Central memory CD8-positive, alpha-beta T cell (primary cell): ENCODE measurements at places on chromosomes 3 and 15.

DNA sequence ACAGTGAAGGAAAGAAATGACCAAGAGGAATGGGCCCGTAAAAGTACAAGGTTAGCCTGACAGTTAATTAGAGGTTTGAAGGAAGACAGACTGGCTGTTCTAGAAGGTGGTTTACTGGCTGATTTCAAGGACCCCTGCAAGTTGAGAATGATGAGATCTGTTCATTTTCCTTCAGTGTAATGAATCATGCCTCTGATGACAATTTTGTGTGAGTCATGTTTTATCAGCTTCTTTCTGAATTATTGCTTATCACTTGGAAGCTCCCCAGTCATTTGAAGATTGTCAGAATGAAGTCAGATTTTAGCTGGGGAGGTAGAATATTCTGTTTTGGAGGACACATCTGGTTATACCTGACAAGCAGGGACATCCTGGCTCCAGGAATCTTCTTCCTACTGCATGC lies 50.6 kb downstream of the DRD3 start:
- no peak for DNase-seq

- no peak for DNase-seq
Measured at GRCh38 chr3:32018757-32019564, 37.4 kb downstream of the ZNF860 start.

DNA sequence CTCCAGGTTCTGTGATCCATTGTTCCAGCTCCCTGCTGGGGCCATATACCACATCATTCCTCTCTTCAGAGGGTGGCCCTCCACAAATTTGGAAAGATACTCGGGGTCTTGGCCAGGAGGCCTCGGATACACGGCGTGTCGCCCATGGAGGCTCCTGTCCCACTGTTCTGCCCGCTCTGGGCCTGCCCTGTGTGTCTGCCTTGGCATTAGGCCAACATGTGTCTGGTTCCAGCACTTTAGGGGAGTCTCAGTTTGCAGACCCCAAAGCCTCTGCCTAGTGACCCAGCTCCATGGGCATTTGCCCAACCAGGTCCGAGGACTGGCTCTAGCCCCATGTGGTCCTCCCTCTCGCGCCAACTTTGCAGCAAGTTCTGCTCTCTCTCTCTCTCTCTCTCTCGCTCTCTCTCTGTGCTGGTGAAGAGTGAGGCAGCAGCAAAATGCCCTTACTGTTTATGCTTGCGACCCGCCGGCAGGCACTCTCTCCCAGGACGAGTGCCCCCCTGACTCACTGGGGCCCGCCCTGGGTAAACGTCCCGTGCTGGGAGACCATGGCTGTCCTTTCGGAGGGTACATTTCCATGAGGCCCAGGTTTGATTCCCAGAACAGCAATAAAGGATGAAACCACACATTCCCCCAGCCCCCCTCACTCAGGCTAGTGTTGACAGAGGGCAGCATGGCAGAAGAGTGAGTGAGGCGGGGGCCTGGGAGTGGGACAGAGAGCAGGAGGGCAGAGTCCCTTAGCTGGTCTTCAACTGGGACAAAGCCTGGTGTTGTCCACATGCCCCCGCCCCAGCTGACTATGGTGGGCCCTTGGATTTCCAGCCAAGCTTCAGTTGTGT lies 77.9 kb downstream of the ISG20 start:
- no peak for DNase-seq

GRCh38 chr15:94294556-94294955 lies 63.2 kb downstream of the MCTP2 start:
- DNase-seq: no peak

DNA sequence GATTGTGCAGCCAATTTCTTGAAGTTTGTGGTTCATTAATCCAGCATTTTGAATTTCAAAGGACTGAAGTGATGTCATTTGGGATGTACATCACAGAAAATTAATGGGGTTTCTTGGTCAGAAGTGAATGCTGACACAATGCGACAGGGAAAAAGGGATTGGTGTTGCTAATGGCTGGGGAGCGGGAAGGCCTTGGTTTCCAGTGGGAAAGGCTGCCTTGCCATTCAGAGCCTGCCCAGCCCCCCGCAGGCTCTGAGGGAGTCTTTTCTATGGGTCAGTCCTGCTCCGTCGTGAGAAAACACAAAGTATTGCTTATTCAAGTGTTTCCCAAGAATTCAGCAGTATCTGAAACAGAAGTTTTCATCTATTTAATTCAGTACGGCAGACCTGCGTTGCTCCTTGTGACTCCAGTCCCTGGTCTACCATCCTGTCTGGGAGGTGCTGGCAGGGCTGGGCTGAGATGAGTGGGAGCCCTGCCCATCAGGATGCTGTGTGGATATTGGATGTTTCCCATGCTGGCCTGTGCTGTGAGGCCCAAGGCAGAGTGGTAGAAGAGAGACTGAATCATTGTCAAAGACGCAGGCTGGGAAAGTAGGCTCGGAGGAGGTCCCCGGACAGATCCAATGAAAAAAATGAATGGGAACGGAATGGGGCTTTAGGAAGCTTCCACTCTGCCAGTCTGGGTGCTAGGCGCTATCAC lies 111.2 kb upstream of the KLHL25 start:
- no peak for DNase-seq

- no peak for DNase-seq
Measured at GRCh38 chr3:177468816-177469215, 271.5 kb upstream of the TBL1XR1 start.

DNA sequence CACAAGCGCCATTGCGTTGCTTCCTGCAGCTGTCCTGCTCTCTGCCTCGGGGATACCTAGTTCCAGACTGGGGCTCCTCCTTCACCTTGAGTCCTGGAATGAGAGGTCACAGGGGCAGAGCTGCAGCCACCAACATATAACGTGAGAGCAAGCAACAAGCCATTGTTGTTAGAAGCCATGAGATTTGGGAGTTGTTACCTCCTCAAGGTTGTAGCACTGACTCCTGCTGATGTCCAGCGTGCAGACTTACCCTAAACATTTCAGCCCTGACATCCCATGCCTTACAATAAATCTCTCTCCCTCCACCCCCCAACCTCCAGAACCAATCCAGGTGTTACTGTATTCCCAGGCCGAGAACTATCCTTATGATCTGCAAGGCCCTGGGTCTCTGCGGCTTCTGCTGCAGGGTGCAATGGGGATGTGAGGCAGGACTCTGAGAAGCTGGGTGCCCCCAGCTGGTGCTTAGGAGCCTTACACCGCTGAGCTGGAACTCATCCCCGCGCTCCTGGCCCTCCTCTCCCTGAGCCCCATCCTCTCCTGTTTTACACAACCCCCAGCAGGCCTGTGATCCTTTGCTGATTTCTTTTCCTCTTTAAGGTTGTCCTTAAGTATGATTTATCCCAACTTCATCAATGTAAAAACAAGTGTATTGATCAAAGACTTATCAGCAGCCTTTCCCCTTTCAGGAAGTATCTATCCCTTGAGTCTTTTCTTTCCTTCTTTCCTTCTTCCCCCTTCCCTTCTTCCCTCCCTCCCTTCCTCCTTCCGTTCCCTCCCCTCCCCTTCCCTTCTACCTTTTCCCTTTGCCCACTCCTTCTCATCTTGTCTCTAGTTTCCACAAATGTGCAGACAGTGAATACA lies 84.2 kb upstream of the ABHD2 start:
- no peak for DNase-seq

- DNase-seq: no peak
Measured at GRCh38 chr3:308597-309321, 112.2 kb downstream of the CHL1 start.

DNA sequence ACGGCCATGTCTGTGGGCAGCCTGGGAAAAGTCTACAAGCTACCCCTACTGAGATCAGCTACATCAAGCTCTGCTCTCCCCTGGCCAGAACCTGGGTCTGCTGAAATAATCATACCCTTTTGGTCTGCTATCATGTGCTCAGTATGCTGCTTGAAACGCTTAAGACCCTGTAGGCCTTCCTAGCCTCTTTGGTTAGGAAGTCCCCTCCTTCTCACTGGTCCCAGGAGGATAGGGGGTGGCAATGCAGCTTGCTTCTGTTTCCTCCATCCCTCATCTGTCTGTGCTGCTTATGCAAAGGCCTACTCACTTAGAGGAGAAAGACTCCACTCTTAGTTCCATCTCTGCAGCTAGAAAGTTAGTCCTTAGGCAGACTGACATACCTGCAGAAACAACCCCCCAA lies 118.2 kb upstream of the RASGRP1 start:
- no peak for DNase-seq

- DNase-seq: no peak
Measured at GRCh38 chr3:45134758-45135521, 11.2 kb downstream of the CDCP1 start.

GRCh38 chr15:29968895-29969561 lies 113.7 kb upstream of the GOLGA8J start:
- DNase-seq: no peak

- DNase-seq: no peak
Measured at GRCh38 chr15:60695713-60696522, 217.0 kb upstream of the ICE2 start.
